ENCODE measurements at places on chromosomes 4 and X. TPM values are rescaled to one million over a fixed set of nuclear protein-coding genes. Genes with fewer than 3 reads are reported as not detected.

Gene SPANXA2
- polyA plus RNA-seq: not detected

Gene CYTL1
- polyA plus RNA-seq: 6.9 TPM

- no peaks in the 10 kb centered on the region for H3K27me3 ChIP-seq
- DNase-seq: no peak
- no peak overlapping the region for H3K4me3 ChIP-seq
Observed at GRCh38 chr4:131426023-131426758, 1722.9 kb upstream of the PCDH10 start.

GRCh38 chrX:69309074-69309792 lies 144.0 kb upstream of the PJA1 start:
- H3K27me3 ChIP-seq: no peaks in the 10 kb centered on the region
- DNase-seq: no peak
- no peak overlapping the region for H3K4me3 ChIP-seq
- H3K27ac ChIP-seq: no peak overlapping the region

Data from fibroblast of lung (primary cell).